ENCODE measurements at places on chromosomes 1 and 21. TPM values are rescaled to one million over a fixed set of nuclear protein-coding genes. Genes with fewer than 3 reads are reported as not detected.

NPHS2 gene
- not detected for total RNA-seq

LRIF1 gene
- 32.6 TPM for total RNA-seq

WNT3A gene
- total RNA-seq: 0.12 TPM

BTF3L4 gene
- 131 TPM for total RNA-seq

DNA sequence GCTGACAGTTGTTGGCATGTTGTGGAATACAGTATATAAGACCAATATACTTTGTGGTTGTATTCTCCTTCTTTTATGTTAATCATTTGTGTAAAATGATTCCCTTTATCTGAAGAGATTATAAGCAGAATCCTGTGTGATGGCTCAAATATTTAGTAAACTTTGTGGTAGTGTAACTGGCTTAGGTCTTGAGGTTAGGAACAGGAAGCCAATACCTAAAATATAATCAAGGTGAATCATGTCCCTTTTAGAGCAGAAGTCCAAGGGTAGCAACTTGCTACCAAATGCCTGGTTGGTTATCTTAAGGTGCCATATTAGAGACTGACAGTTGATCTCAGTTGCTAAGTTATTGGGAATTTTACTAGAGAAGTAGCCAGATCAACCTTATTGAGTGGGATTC, 398.5 kb upstream of the ADAMTS5 start:
- peaks cover 10% of the 10 kb centered on the region for H3K4me1 ChIP-seq
- no peaks in the 10 kb centered on the region for H3K36me3 ChIP-seq
- no peaks in the 10 kb centered on the region for H3K27me3 ChIP-seq
- H3K27ac ChIP-seq: no peak overlapping the region
- H3K4me3 ChIP-seq: no peak overlapping the region
- DNase-seq: no peak
